Activated naive CD8-positive, alpha-beta T cell treated with anti-CD3 and anti-CD28 coated beads, Interleukin-2, amount 50 U/mL, for 24 hours (primary cell): ENCODE measurements at places on chromosomes 4 and X.

- H3K4me3 ChIP-seq: peak overlapping the region; percentile 25
- H3K27ac ChIP-seq: peak overlapping the region; percentile 99
- H3K36me3 ChIP-seq: peaks cover 38% of the 10 kb centered on the region
- H3K27me3 ChIP-seq: no peaks in the 10 kb centered on the region
Measured at GRCh38 chrX:22063284-22063683, 31.2 kb downstream of the PHEX start.

- H3K4me1 ChIP-seq: peaks cover 19% of the 10 kb centered on the region
- H3K27ac ChIP-seq: no peak overlapping the region
- H3K36me3 ChIP-seq: no peaks in the 10 kb centered on the region
- no peak overlapping the region for H3K4me3 ChIP-seq
Measured at GRCh38 chr4:108849611-108850168, 86.8 kb upstream of the ETNPPL start.

- H3K36me3 ChIP-seq: no peaks in the 10 kb centered on the region
- peak; percentile 20 for DNase-seq
- no peak overlapping the region for H3K27ac ChIP-seq
- peaks cover 16% of the 10 kb centered on the region for H3K4me1 ChIP-seq
- no peaks in the 10 kb centered on the region for H3K27me3 ChIP-seq
- no peak overlapping the region for H3K4me3 ChIP-seq
Measured at GRCh38 chrX:154123241-154124219, 20.5 kb upstream of the OPN1LW start.

DNA sequence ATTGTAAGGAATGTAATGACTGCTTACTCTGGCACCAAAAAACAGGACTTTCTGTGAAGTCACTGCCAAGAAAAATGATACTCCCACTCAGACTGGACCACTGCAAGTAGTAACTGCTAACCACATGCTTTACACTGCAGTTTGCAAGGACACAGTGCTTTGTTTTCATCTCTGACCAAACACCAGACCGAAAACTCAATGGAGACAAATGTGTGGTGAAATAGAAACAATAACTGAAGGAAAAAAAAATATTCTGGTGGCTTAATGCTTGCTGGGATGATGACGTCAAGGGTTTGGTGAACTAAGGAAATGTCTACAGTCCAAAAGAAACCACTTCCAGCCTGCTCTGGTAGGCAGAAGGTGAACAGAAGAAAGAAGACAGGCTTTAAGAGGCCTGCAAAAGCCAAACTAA lies 13.2 kb downstream of the GPC4 start:
- no peak overlapping the region for H3K27ac ChIP-seq
- no peak for DNase-seq
- H3K4me1 ChIP-seq: peaks cover 4% of the 10 kb centered on the region

GRCh38 chr4:139593091-139593564 lies 37.1 kb upstream of the SETD7 start:
- no peaks in the 10 kb centered on the region for H3K4me1 ChIP-seq
- H3K27me3 ChIP-seq: peaks cover 11% of the 10 kb centered on the region
- DNase-seq: no peak

DNA sequence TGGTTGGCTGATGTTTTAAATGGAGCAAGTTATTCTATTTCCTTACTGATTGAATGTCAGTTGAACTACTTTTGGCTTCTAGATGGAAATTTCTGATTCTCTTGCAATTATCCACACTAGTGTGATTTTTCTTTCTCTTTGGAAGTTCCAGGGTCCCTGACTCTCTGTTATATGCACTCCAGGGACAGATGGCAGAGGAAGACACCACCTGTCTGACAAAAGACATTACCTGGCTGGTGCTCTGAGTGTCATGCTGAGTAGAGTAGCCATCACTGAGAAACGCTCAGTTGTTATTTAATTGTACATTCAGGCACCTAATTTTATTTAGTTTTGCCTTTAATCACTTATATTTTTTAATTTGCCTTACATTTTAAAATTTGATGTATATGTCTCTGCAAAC lies 105.4 kb upstream of the TLL1 start:
- no peaks in the 10 kb centered on the region for H3K36me3 ChIP-seq
- H3K27me3 ChIP-seq: no peaks in the 10 kb centered on the region
- DNase-seq: no peak

DNA sequence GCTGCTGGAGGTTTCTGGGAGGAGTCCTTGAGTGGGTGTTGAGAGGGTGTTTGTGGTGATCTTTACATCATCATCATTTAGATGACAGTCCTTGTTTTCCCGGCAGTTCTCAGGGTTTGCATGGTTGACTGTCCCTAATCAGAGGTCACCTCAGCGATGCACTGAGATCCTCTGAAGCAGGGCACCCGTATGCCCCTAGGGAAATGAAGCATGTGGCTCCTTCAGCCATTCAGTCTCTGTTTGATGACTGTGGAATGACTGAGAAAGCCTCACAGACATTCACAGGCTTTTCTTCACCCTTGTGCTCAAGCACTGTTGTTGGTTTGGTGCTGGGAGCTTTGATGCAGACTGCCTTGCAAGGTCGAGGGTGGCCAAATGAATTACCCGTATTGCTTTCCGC lies 474.7 kb downstream of the SPRY1 start:
- H3K36me3 ChIP-seq: no peaks in the 10 kb centered on the region
- no peaks in the 10 kb centered on the region for H3K27me3 ChIP-seq
- no peak overlapping the region for H3K4me3 ChIP-seq
- H3K27ac ChIP-seq: no peak overlapping the region
- DNase-seq: no peak
- no peaks in the 10 kb centered on the region for H3K4me1 ChIP-seq

DNA sequence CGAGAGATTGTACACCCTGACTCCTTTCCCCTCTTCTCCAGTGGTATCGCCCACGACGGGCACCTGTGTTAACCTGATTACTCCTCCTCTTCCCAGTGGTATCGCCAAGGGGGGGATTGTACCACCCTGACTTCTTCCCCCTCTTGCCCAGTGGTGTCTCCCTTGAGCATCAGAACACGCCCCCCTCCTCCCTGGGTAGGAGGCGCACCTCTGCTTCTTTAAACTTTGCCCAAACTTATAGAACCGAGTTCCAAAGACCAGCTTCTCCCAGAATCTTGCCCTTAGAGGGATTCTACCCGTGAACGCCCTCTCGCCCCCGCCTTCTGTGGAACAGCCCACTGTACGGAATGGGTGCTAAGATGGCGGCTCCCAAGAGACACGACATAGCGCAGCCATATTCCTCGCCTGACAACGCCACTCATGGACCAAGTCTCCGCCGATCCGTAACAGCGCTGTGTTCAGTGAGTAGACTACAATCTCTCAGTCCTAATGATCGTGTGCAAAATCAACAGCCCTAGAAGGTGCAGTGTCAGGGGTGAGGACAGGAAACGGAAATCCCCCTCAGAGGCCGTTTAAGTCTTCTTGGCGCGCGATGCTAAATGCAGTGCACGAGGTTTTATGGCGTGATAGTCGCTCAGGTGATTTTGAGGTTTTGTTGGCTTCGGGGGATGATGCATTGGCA lies 4.2 kb upstream of the ZNF157 start:
- peaks cover 2% of the 10 kb centered on the region for H3K36me3 ChIP-seq
- H3K27ac ChIP-seq: peak overlapping the region; percentile 73
- H3K4me3 ChIP-seq: peak overlapping the region; percentile 83
- H3K27me3 ChIP-seq: no peaks in the 10 kb centered on the region
- peaks cover 19% of the 10 kb centered on the region for H3K4me1 ChIP-seq

DNA sequence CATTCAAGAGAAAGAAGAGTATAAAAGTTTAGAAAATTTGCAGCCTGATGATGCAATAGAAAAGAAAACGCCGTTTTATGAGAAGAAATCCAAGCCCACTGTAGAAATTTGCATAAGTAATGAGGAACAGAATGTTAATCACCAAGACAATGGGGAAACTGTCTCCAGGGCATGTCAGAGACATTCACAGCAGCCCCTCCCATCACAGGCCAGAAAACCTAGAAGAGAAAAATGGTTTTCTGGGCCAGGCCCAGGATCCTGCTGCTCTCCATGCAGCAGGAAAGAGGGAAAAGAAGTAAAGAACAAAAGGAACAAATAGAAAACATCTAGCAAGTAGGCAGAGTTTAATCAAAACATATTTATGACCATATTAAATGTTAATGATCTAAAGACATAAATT lies 119.0 kb downstream of the ANKRD50 start:
- no peaks in the 10 kb centered on the region for H3K4me1 ChIP-seq
- no peak for DNase-seq
- H3K27ac ChIP-seq: no peak overlapping the region
- no peaks in the 10 kb centered on the region for H3K27me3 ChIP-seq

DNA sequence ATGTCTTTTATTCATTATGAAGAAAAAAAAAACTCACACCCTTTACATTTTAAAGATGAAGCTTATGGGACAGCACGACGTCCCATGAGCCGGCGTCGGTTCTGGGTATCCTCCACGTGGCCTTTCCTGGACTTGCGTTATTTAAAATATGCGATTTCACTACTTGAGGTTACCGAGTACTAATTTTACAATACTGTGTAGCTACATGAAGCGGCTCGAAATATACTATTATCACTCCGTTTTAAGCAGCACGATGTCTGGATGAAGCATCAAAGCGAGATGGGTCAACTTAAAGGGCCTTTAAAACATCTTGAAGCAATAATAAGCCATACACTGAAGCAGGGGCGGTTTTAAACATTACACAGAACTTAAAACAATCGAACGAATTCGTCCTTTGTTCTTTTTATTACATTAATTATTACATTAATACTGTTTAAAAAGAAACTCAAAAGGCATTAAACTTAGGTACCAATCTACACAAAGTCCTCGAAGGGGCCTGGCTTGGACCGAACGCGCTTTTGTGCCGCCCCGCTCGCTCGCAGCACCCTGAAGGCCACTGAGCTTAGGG lies 1.4 kb upstream of the KLF3 start:
- H3K27me3 ChIP-seq: no peaks in the 10 kb centered on the region
- peak overlapping the region; percentile 84 for H3K27ac ChIP-seq
- no peaks in the 10 kb centered on the region for H3K36me3 ChIP-seq

DNA sequence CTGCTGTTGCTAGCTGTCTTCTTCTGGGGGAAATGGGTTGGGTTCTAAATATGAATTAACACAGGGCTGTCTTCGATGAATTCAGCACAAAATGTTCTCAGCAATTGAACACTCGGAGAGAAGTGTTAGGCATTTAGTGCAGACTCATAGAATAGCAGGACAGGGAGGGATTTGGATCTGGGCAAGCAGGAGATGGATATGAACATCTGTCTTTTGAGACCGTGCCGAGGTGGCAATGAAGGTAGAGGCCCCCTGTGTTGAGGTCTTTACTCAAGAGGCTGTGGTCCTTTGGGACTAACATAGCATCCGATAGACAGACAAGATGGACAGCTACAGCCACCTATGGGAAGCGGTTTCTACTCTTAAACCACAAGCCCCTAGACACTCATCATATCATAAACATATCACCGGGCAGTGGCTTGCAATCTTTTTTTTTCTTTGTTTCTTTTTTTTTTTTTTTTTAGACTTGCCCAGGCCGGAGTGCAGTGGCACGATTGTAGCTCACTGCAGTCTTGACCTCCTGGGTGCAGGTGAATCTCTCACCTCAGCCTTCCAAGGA lies 6.7 kb downstream of the CD99 start:
- H3K27me3 ChIP-seq: no peaks in the 10 kb centered on the region
- DNase-seq: no peak
- peak overlapping the region; percentile 70 for H3K4me3 ChIP-seq
- peaks cover 97% of the 10 kb centered on the region for H3K4me1 ChIP-seq
- peaks cover 56% of the 10 kb centered on the region for H3K36me3 ChIP-seq

- no peak for DNase-seq
- H3K27ac ChIP-seq: no peak overlapping the region
- no peaks in the 10 kb centered on the region for H3K27me3 ChIP-seq
- no peaks in the 10 kb centered on the region for H3K36me3 ChIP-seq
- H3K4me1 ChIP-seq: peaks cover 4% of the 10 kb centered on the region
Measured at GRCh38 chr4:174380699-174381439, 97.2 kb downstream of the CEP44 start.

GRCh38 chrX:35622040-35622439 lies 176.1 kb upstream of the MAGEB16 start:
- H3K27me3 ChIP-seq: no peaks in the 10 kb centered on the region
- no peak overlapping the region for H3K4me3 ChIP-seq
- H3K36me3 ChIP-seq: no peaks in the 10 kb centered on the region
- no peak for DNase-seq

DNA sequence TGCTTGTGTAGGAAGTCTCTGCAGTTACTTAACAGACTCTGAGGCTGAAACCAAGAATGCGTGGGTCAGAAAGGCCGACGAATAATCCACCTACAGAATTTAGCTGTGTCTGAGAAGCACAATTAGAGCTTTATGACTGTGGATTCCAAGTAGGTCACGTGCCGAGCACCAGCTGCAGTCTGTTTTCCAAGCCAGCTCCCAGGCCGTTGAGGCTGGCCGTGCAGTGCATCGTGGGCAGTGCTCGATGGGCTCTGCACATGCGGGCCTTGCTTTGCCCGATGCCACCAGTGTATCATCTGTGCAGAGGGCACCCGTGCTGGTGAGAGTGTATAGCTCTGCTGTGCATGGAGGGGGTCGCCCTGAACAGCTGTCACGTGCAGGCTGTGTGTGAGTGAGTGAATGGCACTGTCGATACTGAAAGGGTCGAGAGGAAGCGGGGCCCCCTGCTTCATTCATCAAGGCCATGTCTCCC lies 67.5 kb upstream of the CLDN34 start:
- DNase-seq: no peak
- H3K4me1 ChIP-seq: peaks cover 12% of the 10 kb centered on the region
- no peak overlapping the region for H3K27ac ChIP-seq
- H3K27me3 ChIP-seq: peaks cover 13% of the 10 kb centered on the region
- no peaks in the 10 kb centered on the region for H3K36me3 ChIP-seq

GRCh38 chr4:89070041-89070440 lies 13.1 kb upstream of the FAM13A start:
- peaks cover 3% of the 10 kb centered on the region for H3K27me3 ChIP-seq
- no peak for DNase-seq
- H3K27ac ChIP-seq: no peak overlapping the region
- H3K4me1 ChIP-seq: peaks cover 4% of the 10 kb centered on the region

- H3K4me1 ChIP-seq: peaks cover 41% of the 10 kb centered on the region
- no peak for DNase-seq
- H3K36me3 ChIP-seq: no peaks in the 10 kb centered on the region
- no peak overlapping the region for H3K4me3 ChIP-seq
- H3K27ac ChIP-seq: no peak overlapping the region
Measured at GRCh38 chrX:134803060-134803459, 144.8 kb upstream of the PLAC1 start.

GRCh38 chr4:1618438-1618837 lies 65.7 kb downstream of the FAM53A start:
- no peaks in the 10 kb centered on the region for H3K27me3 ChIP-seq
- no peaks in the 10 kb centered on the region for H3K36me3 ChIP-seq
- no peak for DNase-seq
- peaks cover 14% of the 10 kb centered on the region for H3K4me1 ChIP-seq
- H3K27ac ChIP-seq: no peak overlapping the region
- no peak overlapping the region for H3K4me3 ChIP-seq

DNA sequence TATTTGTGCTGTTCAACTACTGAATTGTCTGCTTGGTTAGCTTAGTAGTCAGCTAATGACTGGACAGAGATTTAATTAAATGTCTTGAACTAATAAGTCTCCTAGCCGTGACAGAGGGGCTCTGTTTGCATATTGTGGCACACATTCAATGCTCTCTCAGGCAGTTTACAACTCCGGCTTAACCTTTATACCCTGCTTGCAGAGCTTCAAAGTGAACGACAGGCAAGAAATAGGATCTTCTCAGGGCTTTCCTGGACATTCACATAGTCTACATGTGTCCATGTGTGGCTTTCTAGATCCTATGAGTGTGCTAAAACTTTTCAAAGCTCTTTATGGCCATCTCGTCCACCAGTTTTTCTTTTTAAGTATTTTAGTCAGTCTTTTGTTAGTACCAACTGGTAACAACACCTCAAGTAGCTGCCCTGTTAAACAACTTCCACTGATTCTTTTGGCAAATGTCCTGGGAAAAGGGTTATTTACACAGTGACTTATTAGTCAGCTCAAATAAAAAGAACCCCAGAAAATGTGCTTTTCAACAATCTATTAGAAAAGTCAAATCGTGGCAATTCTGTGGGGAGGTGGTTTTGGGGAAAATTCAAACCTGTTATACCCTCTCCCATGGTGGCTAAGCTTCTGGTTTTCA lies 28.6 kb downstream of the OR13H1 start:
- H3K4me1 ChIP-seq: no peaks in the 10 kb centered on the region
- no peak for DNase-seq
- H3K4me3 ChIP-seq: no peak overlapping the region
- H3K36me3 ChIP-seq: no peaks in the 10 kb centered on the region
- peaks cover 3% of the 10 kb centered on the region for H3K27me3 ChIP-seq
